ENCODE measurements at places on chromosomes 1 and 21.

- peak; percentile 48 for DNase-seq
Observed at GRCh38 chr1:162056043-162056442, 13.4 kb upstream of the NOS1AP start.

DNA sequence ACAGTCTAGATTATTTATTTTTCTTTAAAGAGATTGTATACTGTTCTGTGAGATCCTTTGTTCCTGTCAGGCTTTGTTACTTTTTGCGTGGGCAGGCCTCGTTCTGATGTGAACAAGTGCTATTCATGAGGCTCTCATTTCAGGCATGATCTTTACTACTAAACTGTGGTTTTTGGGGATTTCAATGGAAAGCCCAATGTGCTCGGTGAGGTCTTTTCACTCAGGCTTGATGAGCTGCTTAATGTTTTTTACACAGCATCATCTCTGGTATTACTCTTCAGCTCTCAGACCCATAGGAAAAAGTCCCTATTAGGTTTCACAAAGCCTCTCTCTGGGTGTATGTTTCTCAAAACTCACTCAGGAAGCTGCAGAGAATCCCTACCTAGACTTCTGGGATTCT is 419.4 kb downstream of the GPATCH2 start:
- no peak for DNase-seq

- DNase-seq = no peak
Observed at GRCh38 chr1:74197255-74197654, 721 bp downstream of the LRRIQ3 start.

DNA sequence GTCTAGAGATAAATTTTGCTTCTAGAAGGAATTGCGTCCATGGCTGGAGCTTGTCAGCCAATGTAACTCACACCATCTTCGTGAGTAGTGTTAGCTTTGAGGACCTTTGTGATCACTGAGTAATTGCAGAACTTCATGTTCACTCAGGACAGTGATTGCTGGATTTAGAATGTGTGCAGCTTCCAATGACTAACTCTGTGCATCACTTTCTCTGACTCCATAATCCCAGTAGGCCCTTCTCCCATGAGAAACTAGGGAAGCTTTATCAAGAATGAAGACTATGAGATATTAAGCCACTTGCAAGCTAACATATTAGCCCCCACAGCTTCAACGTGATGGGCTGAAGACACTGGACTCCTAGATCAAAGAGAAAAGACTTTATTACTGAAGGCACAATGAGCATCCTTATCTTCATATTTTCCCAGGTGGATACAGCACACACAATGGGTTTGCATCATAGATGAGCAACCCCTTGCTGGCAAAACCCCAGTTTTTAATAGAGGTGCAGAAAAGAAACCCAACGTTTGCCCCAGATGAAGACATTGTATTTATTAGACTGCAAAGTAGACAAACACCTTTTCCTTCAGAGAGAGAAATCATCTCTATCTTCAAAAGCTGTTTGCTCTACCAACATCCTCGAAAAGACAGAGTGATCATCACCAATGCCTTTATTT is 561.0 kb downstream of the LTN1 start:
- DNase-seq = no peak

DNA sequence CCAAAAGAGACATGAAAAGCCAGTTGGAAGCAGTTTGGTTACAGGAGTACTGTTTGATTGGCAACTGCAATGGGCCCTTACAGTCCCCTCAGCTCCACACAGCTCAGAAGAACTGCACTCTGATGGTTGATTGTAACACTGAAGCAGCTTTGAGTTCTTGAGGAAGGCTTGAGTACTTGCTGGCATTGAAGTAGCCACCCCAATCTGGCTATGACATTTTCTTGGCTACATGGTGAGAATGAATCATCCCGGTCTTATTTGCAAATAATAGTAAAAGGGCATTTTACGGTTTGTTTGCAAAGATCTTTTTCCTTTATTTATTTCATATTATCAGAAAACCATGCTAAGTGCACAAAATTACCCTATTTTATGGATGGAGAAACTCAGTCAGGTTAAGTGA is 159.7 kb upstream of the BEND5 start:
- no peak for DNase-seq

- no peak for DNase-seq
Observed at GRCh38 chr1:64632936-64633335, 111.9 kb upstream of the RAVER2 start.

DNA sequence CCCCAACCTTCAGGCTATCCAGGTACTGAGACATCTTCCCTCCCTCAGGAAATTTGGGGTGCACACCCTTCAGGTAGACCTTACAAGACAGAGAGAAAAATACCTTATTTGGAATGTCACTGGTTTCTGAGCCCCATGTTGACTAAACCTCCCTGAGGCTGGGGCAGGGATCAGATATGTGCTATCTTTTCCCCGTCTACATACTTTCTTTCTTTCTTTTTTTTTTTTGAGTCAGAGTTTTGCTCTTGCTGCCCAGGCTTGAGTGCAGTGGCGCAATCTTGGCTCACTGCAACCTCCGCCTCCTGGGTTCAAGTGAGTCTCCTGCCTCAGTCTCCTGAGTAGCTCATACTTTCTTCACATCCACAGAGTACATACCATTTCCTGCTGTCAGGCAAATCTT is 1.6 kb downstream of the CYB5R1 start:
- DNase-seq = no peak

- DNase-seq = no peak
Observed at GRCh38 chr1:227225715-227226346, 92.5 kb downstream of the CDC42BPA start.

GRCh38 chr1:193841857-193842256 is 655.4 kb upstream of the B3GALT2 start:
- DNase-seq = no peak

GRCh38 chr21:46000182-46000730 is 18.7 kb downstream of the COL6A1 start:
- no peak for DNase-seq

DNA sequence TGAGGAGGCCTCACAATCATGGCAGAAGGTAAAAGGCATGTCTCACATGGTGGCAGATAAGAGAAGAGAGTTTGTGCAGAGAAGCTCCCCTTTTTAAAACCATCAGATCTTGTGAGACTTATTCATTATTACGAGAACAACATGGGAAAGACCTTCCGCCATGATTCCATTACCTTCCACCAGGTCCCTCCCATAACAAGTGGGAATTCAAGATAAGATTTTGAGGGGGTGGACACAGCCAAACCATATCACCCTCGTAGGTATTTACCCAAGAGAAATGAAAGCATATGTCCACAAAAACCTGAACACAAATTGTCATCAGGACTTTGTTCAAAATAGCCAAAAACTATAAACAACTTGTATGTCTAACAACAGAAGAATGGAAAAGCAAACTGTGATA is 45.9 kb upstream of the TENT5C start:
- no peak for DNase-seq

GRCh38 chr1:153387001-153387400 is 3.9 kb downstream of the S100A8 start:
- no peak for DNase-seq

DNA sequence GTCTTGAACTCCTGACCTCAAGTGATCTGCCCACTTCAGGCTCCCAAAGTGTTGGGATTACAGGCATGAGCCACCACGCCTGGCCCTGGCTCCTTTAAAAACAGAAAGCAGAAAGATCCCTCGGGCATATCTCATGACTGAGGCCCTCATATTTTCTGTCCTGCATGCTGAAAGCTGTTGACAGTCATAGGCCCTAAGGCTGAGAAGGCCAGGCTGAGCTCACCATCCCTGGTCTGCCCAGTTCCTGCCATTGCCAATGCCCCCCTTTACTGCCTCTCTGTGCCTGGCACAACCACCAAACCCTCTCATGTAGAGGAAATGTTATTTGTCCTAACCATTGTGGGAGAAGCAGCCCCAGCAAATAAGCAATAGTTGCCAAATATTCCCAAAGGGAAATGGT is 12.7 kb downstream of the CD34 start:
- no peak for DNase-seq

GRCh38 chr1:150429805-150430204 is 57.4 kb upstream of the TARS2 start:
- DNase-seq = peak; percentile 34

GRCh38 chr1:9992910-9993309 is 4.1 kb upstream of the RBP7 start:
- DNase-seq = no peak

DNA sequence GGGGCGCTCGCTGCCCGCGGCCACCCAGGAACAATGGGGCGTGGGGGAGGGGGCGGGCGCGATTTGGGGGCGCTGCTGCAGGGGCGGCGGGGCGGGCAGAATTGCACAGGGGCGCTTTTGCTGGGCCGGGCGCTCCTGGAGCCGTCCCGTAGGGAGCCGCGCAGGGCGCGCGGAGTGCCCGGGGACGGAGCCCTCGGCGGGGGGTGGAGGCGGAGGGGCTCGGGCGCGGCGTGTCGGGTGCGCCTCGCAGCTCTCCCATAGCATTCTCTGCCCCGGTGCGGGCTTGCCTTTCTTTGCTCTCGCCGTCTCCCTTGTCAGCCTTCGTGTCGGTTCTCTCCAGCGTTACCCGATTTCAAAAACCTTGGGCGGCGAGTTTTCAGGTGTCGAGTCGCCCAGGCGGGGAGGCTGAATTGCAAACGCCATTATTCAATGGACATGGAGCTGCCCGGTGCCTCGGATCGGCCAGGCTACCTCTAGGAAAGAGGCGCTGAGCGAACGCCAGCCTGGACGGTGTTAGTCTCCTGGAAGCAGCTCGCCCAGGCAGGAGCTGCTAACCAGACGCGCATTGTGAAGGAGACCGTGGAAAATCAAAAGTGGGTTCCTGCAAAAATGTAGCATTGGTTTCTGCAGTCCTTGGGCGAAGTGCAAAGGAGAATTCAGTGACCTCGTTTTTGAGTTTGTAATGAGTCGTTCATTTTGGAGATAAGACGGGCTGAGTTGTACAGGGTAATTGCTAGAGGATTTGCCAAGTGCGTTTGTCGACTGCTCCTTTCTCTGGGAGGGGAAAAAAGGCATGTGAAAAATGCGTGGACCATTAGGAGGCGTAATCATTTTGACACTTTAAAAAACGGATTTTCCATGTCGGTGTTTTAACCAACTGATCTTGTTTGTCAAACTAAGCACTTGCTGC is 626 bp downstream of the CXADR start:
- DNase-seq = peak; percentile 10

- no peak for DNase-seq
Observed at GRCh38 chr1:236848274-236848923, 53.3 kb downstream of the MTR start.

GRCh38 chr1:997713-997992 is 2.2 kb downstream of the HES4 start:
- no peak for DNase-seq

- no peak for DNase-seq
Observed at GRCh38 chr1:194292966-194293365, 1106.6 kb upstream of the B3GALT2 start.

DNA sequence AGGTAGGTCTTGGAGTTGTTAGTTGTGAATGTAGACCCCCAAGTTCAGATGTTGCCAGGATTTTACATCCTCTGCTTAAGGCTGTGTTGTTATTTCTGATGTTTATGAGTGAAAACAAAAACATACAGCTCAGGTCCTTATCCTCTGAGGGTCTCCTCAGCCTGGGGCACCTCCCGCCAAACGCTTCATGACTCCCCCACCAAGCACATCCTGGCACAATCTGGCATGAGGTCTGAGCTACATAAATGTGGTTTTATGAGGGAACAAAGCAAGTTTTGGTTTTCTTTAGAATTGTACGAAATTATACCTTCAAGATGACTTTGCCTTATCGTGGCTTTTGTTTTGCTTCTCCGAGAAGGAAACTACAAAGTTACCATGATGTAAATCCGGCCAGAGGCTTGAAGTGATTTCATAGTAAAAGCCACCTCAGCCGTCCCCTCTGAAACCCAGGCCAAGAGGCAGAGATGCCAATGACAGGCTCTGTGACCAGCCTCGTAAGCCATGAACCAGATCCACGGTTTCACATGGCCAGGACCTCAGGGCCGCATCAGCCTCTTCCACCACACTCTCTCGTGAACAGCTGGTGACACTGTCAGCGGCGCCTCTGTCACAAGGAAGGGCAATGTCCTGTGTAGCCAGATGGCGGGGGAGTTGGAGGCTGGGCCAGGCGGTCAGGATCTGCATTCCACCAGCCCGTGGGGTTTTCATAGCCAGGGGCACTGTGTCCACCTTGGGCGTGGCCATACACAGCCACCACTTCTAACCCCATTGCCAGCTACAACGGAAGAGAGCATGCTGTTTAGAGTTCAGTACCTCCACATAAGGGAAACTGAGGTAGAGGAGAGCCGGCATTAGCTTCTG is 199.4 kb downstream of the KIF26B start:
- DNase-seq = no peak

DNA sequence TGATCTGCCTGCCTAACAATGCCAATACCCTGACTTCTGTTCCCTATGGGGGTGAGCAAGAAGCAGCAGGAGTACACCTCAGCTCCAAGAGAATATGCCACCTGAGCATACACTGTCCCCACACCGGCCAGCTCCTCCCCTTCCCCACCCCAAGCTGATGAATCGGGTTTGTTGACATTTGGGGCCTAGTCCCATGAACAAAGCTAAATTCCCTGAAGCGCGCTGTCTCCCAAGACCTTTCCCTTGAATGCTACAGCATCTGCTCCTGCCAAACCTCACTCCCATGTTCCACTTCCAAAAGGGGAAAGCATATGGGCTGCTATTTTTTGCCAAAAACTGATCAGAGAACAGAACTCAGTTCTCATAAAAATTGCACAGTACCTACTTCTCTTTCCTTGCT is 220.4 kb upstream of the CAMK1G start:
- DNase-seq = no peak

DNA sequence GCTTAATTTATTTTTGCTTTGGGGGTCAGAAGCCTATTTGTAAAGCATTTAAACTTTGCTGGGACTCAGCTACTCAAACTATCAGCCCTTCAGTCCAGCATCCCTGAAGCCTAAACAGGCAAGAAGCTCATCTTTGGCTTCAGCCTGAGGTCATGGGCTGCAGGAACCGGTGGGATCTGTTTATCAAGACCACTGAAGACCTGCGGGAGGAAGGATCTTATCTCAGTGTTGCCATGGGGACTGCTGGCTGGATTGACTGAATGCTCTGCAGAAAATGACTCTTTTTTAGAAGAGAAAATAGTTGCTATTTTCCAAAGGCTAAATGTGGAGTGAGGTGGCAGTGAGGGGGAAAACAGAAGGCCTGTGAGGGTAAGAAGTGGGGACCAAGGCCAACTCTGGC is 20.6 kb upstream of the ATP1B1 start:
- DNase-seq = no peak

DNA sequence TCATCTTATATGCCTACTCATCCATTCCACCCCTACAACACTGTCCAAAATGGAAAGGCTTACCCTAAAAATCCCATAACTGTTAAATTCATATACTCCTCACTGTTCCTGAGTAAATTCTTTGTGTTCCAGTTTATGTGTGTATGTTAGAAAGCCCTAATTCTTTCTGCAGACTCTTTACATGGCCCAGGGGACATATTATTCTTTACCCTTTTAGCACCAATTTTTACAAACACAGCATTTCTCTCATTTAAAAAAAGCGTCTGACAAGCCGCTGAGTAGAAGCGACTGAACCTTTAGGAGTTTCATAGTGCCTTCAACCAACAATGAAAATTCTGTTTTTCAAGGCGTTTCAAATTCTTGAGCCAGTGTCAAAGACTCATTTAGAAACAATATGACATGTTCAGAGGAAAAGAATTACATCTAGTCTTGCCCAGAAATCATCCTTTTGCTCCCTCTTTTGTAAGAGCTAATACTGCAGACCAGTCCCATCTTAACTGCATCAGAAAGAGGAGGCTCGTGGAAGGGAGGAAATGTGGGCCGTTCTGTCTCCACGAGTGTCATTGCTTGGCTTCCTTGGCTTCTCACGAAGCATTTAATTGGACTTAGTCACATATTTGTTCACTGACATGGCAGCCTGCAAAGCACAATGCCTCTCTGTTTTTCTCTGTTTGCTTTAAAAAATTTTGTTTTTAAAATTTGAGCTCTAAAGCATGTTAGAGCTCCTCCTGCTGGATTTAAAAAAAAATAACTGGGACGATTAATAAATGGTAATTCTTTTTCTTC is 21.3 kb upstream of the C1orf105 start:
- peak; percentile 23 for DNase-seq
